ENCODE measurements at places on chromosomes 2 and 18.

GRCh38 chr2:42964439-42965083, 172.2 kb upstream of the HAAO start:
- DNase-seq, result no peak

DNA sequence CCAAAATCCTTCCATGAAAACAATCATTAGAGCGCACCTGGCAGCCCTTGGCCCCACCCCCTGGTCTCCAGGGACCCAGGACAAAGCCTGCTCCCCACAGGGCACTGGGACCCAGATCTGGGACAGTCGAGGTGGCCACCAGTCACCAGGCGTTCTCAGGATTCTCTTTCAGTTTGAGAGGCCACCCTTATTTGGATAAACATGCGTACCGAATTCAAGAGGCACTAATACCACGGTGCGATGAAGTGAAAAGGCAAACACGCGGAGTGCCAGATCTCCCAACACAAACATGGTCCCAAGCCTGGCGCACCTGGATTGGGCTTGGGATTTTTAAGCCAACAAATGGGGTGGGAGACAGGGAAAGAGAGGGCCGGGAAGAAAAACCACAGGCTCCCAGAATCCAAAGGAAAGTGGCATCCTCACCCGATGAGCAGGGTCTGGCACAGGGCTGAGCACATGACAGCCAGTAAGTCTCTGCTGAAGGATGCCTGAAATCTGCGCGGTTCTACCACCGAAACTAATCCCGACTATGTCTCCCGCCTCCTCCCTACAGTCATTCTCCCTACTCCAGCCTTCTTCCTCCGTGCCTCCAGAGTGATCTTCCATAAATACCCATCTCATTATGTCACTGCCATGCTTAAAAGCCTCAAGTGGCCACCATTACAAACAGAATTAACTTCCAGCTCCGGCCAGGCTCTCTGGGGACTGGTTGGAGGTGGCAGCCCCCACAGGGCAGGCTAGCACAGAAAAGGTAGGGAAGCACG, 60.9 kb upstream of the KLHL29 start:
- no peak for DNase-seq

- no peak for DNase-seq
Measured at GRCh38 chr2:55951533-55951932, 28.0 kb upstream of the EFEMP1 start.

DNA sequence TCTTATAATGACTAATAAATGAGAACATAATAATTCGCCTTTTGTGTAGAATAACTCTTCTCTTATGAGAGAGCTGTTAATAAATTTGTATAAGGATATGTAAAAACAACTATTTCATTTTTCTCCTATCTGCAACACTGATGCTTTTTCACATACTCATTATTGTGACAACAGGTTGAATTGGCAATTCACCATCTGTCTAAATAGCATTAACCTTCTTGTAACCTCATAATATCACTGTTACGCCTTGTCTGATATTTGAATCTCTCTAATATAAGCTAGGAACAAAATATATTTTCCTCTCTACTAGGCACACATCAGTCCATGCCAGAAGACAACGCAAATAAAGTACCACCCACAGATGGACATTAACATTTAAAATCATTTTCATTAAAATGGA, 938.9 kb downstream of the CPS1 start:
- DNase-seq, result no peak

DNA sequence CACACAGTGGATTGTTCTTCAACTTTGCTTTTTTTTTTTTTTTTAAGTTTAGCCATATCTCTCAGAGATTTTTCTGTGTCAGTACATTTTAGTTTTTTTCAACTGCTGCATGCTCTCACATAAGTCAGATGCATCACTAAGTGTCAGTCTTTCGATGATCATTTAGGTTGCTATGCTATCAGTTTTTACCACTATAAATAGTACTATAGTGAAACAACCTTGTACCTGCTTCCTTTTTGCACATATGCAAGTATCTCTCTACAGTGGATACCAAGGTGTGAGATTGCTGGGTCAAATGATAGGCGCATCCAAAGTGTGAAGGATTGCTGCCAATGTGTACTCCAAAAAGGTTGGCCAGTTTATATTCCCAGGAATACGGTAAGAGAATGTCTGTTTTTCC, 33.5 kb upstream of the MAP4K3 start:
- DNase-seq, result no peak

GRCh38 chr2:96890726-96891385, 21.0 kb upstream of the SEMA4C start:
- no peak for DNase-seq

DNA sequence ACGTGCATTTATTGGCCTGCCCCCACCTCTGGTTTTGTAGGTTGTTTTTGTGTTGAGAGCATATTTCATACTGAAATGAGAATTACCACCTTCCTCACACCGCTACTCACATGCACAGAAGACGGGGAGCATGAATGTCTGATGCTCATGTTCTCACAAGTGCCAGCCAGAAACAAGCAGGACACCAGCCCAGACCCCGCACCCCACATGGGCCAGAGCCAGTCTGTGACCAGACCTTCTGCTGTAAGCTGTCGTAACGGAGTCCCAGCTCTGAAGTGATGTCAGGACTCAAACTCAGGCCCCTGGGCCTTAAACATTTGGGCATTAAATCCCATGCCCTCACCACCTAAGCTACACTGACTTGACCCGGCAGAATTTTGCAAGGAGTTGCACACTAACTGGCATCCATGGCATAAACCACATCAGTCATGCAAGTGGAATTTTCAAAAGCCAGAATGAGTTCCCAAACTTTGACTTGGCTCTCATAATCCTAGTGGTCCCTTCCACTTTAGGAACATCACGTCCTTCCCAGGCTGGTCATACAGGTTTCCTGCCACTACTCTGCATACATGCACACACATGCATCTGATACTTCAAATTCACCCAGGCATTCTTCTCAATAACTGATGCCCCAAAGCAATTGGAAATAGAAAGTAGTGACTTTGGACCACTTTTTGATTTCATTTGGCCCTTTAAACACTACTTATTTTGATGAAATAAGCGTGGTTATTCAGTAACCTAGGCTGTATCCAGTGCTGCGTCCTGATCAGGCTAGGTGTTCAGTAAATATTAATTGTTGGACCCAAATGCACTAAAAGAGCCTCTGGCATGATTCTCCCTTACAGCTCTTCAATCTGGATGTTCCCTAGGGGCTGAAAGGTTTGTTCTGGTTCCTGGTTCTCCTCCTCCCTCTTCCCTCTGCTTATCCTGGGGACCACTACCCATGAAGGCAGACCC, 223.1 kb upstream of the ID2 start:
- no peak for DNase-seq

DNA sequence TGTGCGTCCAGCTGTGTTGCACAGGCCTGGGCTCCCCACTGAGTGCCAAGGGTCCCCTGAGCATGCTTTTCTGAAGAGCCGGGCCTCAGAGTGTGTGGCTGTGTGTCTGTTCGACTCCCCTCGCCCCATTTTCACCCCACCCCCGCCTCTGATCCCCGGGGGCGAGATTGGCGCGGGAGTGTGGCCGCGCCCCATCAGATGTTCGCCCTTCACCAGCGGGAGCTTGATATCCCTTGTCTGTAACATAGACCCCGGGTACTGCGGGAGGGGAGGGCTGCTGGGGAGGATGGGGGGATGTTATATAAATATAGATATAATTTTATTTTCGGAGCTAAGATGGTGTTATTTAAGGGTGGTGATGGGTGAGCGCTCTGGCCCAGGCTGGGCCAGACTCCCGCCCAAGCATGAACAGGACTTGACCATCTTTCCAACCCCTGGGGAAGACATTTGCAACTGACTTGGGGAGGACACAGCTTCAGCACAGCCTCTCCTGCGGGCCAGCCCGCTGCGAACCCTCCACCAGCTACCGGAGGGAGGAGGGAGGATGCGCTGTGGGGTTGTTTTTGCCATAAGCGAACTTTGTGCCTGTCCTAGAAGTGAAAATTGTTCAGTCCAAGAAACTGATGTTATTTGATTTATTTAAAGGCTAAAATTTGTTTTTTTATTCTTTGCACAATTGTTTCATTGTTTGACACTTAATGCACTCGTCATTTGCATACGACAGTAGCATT, 1.5 kb downstream of the RHOB start:
- no peak for DNase-seq

- DNase-seq, result no peak
Measured at GRCh38 chr2:188785490-188785889, 188.7 kb upstream of the COL3A1 start.

- DNase-seq, result no peak
Measured at GRCh38 chr2:47034973-47035609, 119.5 kb upstream of the MCFD2 start.

DNA sequence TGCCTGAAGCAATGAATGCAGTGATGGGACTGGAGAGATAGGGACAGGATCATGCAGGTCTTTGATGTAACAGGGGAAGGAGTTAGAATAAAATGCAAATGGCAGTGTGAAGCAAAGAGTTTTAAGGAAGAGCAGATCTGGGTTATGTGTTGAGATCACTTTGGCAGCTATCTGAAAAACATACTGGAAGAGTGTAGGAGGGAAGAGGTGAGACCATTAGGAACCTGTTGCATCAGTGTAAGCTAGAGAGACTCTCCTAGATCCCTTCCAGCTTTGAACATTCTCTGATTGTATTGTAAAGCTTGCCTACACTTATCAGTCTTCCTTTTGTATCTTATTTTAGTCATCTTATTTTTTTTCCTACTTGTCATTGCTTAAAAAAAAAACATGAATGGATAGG, 10.5 kb downstream of the ACVR2A start:
- no peak for DNase-seq

DNA sequence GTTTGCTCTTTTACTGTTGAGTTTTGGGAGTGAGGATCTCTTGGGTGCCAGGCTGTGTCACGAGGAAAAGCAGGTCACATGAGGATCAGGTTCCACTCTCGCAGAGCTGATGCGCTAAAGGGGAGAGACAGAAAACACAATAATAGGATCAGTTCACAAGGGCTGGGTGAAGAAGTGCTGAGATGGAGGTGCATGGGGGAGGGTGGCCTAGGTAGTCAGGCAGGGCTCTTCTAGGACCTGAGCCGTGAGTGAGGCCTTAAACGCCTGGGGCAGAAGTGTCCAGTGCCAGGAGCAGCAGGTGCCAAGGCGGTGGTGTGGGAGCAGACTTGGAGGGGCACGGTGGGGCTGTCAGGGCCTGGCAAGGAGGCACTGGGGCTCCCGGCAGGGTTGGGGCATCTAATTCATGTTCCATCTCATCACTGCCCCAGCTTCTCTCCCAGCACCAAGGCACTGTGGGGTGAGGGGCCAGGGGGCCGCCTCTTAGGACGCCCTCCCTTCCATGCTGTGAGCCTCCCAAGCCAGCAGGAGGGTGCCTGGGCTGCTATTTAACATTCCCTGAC, 9.3 kb downstream of the KCNIP3 start:
- no peak for DNase-seq

GRCh38 chr2:155748131-155748530, 584.4 kb downstream of the NR4A2 start:
- DNase-seq, result no peak

DNA sequence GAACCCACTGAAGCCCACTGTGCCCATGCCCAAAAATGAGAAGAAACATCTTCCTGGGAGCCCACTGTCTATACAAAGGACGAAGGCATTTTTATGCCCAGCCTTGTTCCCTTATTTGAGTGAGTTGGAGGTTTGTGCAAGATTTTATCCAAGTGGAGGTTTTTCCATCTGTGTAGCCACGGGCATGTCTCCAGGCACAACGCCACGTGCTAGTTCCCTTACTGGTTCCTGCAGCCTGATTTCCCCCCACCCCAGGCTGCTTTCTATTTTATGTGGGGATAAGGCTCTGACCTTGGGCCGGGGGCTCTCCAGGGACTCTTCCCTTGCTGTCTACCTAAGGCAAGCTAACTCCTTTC, 22.2 kb upstream of the TXNL4A start:
- DNase-seq, result no peak

DNA sequence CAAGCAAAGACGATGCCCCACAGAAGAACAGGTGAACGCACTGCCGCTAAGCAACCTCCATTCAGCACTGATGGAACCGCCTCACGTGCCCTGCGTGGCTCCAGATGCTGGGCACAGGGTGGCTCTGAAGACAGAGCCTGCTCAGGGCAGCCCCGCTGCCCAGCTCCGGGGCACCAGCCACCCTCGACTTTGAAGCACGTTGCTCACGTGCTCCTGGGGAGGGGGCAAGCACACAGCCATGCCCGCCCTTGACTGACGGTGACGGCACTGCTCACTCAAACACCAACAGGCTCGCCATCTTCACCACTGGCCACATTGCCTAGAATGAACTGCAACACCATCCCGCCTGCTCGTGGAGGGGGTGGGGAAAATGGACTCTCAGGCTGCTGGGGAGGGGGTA, 251.3 kb downstream of the HDAC4 start:
- no peak for DNase-seq

- DNase-seq, result no peak
Measured at GRCh38 chr2:10057231-10058107, 14.1 kb downstream of the KLF11 start.

DNA sequence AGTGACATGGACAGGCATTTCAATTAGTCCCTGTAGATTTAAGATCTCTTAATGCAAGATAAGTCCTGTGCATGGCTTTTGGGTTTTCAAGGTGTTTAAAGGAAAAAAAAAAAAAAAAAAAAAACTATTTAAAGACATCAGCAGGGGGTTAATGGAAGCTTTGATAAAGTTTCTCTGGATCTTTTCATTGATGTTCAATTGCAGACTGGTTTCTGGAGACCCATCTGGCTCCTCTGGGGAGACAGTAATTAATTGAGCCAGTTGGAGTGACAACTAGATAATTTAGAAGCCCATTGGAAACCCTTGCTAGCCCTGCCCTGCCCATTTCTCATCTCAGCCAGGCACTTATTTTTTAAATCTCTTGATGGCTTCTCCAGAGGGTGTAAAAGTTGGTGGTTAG, 98.7 kb downstream of the EPHA4 start:
- no peak for DNase-seq

DNA sequence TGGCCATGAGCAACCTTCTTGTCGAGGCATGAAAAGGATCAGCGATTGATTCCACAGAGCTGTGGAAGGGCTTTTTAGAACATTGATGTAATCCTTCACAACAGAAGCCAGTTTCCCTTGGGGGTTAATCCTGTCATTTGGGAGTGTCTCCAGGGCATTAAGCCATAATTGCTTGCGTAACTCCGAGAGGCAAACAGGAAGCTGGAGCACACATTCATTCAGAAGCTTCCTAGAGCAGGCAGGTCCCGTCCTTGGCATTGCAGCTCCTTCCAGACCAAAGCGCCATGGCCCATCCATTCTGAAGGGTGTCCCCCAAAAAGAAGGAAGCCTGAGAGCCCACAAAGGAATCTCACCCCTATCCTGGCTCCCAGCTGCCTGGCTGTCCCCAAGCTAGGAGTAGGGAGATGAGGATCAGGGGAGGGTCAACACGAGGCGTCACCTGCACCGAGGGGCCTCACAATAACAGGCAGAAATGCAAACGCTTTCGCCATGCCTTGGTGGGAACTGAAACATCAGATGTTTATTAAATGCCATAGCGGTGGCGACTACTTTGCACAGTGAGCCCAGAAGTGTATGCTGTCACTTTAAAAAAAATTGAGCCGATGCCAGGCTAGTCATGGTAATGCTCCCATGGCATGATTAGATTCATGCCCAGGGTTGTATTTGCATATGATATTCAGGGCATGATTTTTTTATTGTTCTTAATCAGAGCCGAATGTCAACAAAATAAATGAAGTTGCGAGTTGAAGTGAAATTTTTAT, 339.4 kb downstream of the BCL11A start:
- DNase-seq, result no peak

- DNase-seq, result no peak
Measured at GRCh38 chr18:79065802-79066201, 3.4 kb upstream of the ATP9B start.

GRCh38 chr2:68789603-68790002, 55.0 kb downstream of the ARHGAP25 start:
- DNase-seq, result peak; percentile 26

- no peak for DNase-seq
Measured at GRCh38 chr2:170715932-170716777, 1.0 kb downstream of the SP5 start.

- DNase-seq, result no peak
Measured at GRCh38 chr2:55150834-55151233, 81.3 kb downstream of the CLHC1 start.

Data from activated T-helper 9 cell treated with anti-CD3 and anti-CD28 coated beads, Interleukin-2, amount 50 U/mL, for 16 hours (primary cell).